ENCODE measurements at places on chromosomes 11 and 22.
A peak's percentile ranks its signal among the peaks of the same experiment; 100 is the strongest.

- peak; percentile 9 for DNase-seq
These were observed 2084.3 kb downstream of the LRRC4C start for GRCh38 chr11:39374963-39375698.

DNA sequence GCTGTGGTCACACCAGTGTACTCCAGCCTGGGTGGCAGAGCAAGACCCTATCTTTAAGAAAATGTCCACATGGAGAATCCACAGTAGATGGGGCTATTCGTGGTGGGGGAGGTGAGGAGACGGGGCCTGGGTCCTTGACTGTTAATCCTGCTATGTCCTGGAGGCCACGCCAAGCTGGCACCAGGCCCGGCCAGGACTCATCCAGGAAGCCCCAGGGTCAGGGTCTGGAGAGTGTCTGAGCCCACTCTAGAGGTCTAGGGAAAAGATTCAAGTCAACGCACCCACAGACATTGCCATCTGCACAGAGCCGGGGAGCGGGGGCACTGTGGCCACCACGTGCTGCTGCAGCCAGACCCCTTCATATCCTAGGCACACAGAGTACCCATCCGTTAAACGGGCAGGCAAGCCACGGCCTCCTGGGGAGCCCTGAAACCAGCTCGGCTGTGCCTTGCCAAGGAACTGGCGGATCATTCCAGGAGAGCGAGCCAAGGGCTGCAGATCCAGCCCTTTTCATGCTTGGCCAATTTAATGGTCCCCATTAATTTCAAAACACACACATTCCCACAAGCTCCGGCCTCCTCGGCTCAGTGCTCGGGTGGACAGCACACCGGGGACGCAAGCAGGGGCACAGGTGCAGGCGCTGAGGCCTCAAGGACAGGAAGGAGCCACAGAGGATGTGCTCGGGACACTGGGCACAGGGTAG, 24.7 kb downstream of the MACROD1 start:
- no peak for DNase-seq

GRCh38 chr22:17920145-17920605, 104.2 kb downstream of the MICAL3 start:
- no peak for DNase-seq

DNA sequence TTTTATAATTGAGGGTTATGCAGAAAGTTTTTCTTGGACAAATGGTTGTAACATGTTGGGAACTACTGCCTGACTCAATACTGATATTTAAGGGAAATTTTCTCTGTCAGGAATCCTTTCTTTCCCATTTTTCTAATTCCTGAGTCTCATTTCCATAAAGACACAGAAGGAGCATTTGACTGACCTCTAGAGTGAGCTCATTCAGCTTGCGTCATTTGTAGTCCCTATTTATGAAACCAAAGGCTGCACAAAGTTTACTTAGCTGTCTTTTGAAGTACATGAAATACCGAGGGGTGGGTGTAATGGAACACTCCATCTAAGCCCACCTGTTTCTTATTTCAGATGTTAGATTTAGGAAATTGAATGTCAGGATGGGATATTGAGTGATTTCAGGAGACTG, 359.5 kb upstream of the C11orf87 start:
- peak; percentile 48 for DNase-seq

DNA sequence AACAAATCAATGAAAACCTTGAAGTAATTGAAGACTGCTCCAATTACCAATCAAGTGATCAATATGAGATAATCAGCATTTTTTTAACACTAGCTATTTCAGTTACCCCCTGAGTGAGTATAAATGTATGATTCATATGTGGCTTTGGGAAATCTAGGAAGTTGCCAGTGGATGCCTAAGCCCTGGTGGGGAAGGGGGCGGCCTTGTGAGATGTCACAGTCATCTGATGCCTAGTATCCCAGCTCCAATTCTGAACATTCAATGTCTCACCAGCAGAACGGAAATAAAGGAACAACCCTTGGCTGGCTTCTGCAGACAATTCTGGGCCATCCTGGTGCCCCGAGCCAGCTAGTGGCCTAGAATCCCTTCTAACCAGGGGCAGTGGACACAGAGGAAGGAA, 58.5 kb upstream of the TIMP3 start:
- DNase-seq, result no peak

DNA sequence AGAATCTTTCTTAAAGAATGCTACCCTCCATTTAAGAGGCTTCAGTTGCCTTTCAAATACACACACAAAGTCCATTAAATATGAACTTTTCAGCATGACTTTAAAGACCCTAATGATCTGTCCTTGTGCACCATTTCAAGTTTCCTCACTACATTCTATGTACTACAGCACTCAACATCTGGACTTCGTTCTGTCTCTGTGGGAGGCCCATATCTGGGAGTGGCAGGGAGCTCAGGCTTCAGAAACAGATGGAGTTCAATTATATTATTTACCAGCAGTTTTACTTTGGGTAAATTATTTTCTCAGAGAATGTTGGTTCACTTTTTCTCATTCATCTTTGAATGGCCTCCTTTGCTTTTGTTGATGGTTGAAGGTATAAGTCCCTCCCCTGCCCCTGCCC, 67.4 kb downstream of the ANO3 start:
- DNase-seq, result no peak

GRCh38 chr11:17314232-17314547, 37.4 kb upstream of the NCR3LG1 start:
- DNase-seq, result peak; percentile 82

GRCh38 chr11:57203359-57203758, 21.6 kb downstream of the LRRC55 start:
- no peak for DNase-seq

- no peak for DNase-seq
These were observed 61.3 kb downstream of the MUC15 start for GRCh38 chr11:26510756-26511155.

- no peak for DNase-seq
These were observed 24.0 kb downstream of the SMCO4 start for GRCh38 chr11:93519179-93519578.

GRCh38 chr11:119196833-119197483, 9.2 kb upstream of the CBL start:
- peak; percentile 80 for DNase-seq

DNA sequence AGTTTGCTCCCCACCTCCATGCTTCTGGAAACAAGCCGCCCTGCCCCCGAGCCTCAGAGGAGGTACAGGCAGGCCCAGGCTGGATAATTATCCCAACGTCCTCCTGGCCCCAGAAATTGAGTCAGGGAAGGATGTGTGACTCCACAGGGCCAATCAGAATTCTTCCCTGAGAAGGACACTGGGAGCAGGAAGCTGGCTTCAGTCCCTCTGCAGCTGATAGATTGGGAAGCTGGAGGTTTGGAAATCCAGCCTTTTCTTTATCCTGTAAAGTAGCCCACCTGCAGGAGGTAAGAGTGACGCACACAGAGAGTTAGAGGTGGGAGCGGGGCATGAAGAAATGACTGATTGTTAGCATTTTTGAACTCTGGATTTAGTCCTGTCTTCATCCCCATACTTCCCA, 97.5 kb upstream of the CD82 start:
- DNase-seq, result no peak

DNA sequence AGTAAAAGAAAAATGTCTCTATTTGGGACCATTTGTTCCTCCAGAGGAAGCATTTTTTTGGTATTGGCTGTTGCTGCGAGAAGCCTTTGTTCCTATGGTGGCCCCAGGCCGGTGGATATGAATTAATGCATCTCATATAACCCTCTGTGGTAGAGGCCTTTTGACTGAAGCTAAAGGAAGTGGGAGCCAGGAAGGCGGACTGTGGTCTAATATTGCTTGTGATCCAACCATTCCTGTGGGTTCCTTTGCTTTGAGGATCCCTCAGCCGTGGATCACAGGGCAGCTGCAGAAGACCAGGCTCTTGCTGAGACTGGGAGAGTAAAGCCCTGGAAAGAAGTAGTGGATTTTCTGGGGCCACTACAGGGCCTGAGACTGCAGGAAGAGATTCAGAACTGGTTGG, 68.3 kb upstream of the NAV2 start:
- DNase-seq, result no peak

GRCh38 chr11:9039198-9039597, 35.4 kb upstream of the NRIP3 start:
- DNase-seq, result no peak

DNA sequence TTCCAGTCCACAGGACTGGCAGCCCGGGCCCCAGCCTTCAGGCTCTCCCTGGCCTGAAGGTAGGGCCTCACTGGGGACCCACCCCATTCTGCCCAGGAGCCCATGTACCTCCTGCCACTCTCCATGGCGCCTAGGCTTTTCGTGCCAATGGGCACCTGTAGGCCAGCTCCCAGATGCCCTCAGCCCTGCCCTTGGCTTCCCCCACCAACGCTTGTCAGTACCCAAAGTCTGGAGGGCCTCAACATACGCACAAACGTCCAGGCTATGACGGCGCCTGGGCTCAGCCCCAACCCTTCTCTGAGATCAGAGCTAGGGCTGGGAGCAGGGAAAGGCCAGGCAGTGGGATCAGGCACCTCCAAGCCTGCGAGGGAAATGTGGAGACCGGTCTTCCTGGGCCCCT, 816.9 kb upstream of the LUZP2 start:
- no peak for DNase-seq

DNA sequence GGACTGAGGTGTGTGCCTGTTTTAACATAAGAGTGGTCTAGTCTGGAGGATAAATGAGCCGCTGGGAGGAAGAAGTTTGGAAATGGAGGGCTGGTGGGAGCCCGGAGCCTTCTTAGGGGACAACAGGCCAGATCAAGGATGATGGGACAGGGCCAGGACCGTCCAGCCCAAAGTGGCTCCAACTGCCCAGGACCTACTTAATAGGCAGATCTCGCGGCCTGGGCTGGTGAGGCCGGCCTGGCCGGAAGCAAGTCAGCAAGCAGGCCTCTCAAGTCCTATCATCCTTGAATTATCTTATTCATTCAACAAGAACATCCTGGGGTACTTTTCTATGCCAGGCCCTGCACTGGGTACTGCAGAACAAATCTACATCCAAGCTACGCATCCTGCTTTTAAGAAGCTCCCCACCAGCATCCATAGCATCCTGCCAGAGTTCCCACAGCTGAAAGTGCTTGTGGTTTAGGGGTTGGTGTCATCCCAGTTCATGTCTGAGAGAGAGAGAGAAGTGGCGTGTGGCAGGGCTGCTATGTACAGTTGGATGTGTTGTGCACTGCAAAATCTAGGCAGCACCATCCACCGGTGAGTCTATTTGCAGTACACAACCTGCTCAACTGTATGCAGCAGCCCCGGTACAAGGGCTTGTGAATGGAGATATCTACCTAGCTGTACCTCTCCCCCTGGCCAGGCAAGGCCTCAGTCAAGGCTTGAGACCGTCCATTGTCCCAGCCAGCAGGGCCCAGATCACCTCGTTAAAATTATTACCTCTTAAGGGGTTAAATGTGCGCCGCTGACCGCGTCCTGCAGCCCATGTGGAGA, 82.1 kb downstream of the FBLN1 start:
- no peak for DNase-seq

- no peak for DNase-seq
These were observed 3.8 kb upstream of the PPFIBP2 start for GRCh38 chr11:7509966-7510365.

DNA sequence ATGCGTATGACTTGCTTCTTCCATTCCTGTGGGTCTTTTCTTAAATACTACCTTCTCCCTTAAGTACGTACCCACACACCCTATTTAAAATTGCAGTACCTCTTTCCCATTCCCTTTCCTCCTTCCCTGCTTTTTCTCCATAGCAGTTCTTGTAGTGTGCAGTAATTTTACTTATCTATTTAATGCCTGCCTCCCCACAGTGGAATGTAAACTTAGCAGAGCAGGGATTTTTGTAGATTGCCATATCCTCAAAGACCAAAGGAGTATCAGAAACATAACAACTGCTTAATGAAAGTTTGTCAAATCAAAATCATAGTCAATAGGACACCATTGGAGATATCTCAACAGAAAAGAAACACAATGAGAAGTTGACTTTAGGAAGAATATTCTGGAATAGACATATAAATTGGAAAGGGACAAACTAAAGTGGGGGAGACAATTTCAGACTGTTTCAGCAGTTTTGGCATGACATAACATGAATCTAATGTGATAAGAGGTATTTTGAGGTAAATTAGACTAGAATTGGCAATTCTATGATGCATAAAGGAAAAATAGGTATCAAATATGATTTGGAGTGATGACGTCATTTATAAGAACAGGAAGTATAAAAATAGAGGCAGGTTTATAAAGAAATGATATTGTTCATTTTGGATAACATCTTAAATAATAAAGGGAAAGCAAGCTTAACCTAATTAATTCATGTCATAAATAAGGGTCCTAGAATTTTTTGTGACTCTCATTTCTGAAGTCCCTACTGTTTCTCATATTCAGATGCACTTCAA, 188.4 kb downstream of the SOX6 start:
- DNase-seq, result no peak

DNA sequence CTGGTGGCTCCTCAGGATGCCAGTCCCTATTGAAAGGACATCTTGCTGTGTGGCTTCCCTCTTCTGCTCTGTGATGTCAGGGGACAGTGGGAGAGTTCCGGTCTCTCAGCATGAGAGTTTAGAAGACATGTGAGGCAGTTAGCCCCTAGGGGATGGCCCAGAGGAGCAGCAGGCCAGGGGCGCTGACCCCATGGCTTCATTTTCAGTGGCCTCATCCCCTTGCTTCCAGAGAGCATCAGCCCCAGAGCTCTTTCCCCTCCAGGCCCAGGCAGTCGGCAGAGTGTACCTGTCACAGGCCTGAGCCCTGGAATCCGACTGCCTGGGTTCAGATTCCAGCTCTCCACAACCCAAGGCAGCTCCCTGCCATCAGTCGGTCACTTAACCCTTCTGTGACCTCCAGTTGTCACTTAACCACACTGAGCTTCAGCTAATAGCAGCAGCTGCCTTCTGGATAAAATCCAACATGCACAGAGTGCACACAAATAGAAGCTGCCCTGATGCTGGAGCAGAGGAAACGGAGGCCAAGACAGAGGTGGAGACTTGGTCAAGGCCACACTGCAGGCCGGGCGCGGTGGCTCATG, 14.1 kb upstream of the LRRC10B start:
- no peak for DNase-seq

DNA sequence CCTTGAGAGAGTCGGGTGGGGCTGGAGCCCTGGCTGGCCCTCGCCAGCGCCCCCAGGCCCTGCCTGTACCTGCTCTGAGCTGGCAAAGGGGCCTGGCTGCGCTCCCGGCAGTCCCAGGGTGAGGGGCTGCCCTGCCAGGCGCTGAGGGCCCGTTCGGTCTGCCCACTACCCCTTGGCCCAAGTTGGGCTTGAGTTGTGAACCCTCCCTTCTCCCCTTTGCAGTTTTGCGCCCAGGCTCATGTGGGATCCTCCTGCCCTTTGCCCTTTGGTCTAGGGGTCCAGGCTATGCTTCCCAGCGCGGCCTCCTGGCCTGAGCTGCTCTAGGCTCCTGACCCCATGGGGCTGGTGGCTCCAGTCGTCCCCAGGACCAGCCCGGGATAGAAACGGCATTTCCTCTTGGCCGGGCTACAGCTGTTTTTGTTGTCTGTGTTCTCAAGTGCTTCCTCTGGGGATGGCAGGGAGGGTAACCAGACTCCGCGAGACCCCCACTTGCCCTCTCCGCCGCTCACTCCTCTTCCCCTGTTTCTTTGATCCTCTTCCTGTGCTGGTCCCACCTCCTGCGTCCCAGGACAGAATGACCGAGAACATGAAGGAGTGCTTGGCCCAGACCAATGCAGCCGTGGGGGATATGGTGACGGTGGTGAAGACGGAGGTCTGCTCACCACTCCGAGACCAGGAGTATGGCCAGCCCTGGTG, 34.9 kb downstream of the PRDM11 start:
- DNase-seq, result no peak

All from fibroblast of skin of right quadriceps (primary cell).